ENCODE measurements at places on chromosomes 11 and 22. TPM values are rescaled to one million over a fixed set of nuclear protein-coding genes. Genes with fewer than 3 reads are reported as not detected.

The FIBIN gene
- 51.4 TPM for total RNA-seq

The SLC35F2 gene
- 27.4 TPM for total RNA-seq

The CAVIN3 gene
- total RNA-seq: 123 TPM

The TEAD1 gene
- 94.4 TPM for total RNA-seq

The PPM1F gene
- 34.4 TPM for total RNA-seq

The LRRN4CL gene
- total RNA-seq: 0.23 TPM
